ENCODE measurements at places on chromosomes 11 and 22.
A peak's percentile ranks its signal among the peaks of the same experiment; 100 is the strongest.

GRCh38 chr11:127521413-127521812 is 520.8 kb upstream of the KIRREL3 start:
- no peak for DNase-seq

DNA sequence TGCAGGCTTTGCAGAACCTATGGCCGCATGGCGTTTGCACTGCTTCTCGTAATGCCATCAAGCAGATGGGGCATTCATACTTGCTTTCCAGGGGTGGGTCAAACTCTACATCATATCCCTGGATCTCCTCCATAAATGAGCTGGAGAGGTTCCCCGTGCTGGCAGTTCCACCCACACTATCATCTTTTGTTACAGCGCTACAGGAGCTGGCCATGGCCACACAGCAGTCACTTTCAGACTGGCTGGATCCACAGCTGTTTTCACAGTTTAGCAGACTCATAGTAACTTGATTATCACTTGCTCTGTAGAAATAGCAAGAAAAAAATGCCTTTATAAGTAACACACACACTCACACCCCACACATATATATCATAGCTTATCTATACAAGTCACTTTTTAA is 8.8 kb downstream of the TRAF6 start:
- DNase-seq: no peak

DNA sequence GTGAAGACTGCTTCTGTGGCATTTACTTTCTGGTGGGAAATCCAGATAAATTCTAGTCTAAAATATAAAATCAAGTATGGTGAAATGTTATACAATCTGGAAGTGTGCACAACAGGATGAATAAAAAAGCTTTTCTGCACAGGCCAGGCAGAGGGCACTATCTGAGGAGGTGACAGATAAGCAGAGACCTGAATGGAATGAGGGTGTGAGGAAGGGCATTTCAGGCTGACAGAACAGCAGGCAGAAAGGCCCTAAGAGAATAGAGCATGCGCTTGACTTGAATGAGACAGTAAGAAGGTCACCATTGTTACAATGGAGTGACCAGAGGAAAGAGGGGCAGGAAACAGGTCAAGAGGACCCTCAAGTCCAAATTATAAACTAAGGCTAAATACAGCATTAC is 33.6 kb upstream of the FNBP4 start:
- DNase-seq: no peak

- no peak for DNase-seq
Measured at GRCh38 chr22:46688949-46689348, 49.1 kb downstream of the CERK start.

DNA sequence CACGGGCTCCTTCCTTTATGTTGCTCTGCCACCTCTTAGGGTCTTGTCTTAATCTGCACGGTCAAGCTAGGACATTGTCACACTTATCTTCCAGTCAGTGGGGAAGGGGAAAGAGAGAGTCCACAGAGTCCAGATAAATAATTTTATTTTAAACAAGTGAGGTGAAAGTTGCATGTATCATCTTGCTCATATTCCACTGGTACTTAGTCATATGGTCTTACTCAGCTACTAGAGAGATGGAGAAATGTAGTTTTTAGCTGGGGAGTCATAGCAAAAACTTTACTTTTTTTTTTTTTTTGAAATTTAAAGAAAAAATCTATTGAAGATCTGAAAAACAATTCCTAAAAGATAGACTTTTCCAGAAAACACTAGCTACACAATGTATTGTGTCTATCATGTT is 29.0 kb downstream of the PDE3B start:
- no peak for DNase-seq

- peak; percentile 71 for DNase-seq
Measured at GRCh38 chr11:84714316-84714780, 912.8 kb downstream of the DLG2 start.

Measured in type B pancreatic cell (in vitro differentiated cells).